ENCODE measurements at places on chromosomes 6 and 20. TPM values are rescaled to one million over a fixed set of nuclear protein-coding genes. Genes with fewer than 3 reads are reported as not detected.
A peak's percentile ranks its signal among the peaks of the same experiment; 100 is the strongest.

The MYBL2 gene
- 1.0 TPM for total RNA-seq

- DNase-seq = peak; percentile 19
Measured at GRCh38 chr6:36597775-36598174, 3.6 kb downstream of the SRSF3 start.

The GNRH2 gene
- total RNA-seq = not detected

GRCh38 chr6:14903176-14904038, 342.5 kb upstream of the JARID2 start:
- DNase-seq = no peak

- no peak for DNase-seq
Measured at GRCh38 chr6:39225543-39225942, 3.7 kb downstream of the KCNK5 start.

The TNNC2 gene
- total RNA-seq = 0.61 TPM

DNA sequence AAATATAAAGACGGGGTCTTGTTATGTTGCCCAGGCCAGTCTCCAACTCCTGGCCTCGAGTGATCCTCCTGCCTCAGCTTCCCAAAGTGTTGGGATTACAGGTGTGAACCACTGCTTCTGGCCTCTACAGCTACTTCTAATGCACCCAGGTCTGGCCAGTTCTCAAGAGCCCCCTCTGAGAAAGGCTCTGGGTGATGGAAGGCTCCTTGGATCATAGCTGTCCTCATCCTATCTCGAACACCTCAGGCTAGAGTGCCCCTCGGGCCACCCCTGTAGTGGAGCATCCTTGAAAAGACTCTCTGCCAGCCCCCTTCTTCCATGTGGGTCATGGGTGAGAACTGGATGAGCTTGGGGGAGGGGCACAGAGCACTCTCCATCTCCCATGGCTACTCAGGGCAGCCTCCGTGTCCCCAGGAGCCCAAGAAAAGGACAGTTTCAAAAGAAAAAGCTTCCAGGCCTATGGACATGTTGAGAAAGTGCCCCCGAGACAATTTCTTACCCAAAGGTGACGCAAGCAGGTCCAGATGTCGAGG, 714 bp upstream of the MYLK2 start:
- DNase-seq = peak; percentile 11

The HTR1B gene
- 0.84 TPM for total RNA-seq

- no peak for DNase-seq
Measured at GRCh38 chr6:140979642-140980091, 1153.1 kb upstream of the GJE1 start.

GRCh38 chr6:72218125-72218524, 331.8 kb downstream of the RIMS1 start:
- DNase-seq = no peak

- DNase-seq = no peak
Measured at GRCh38 chr20:54013471-54013870, 56.9 kb downstream of the BCAS1 start.

DNA sequence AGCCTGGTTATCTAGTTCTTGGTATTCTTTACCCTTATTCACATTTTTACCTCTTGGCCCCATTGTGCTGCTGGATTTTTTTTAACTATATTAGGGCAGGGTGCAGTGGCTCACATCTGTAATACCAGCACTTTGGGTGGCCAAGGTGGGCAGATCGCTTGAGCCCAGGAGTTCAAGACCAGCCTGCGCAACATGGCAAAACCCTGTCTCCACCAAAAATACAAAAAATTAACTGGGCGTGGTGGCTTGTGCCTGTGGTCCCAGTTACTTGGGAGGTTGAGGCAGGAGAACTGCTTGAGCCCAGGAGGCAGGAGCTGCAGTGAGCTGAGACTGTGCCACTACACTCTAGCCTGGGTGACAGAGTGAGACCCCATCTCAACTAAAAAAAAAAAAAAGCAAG, 12.2 kb upstream of the TAF8 start:
- DNase-seq = no peak

GRCh38 chr6:107248147-107248546, 132.8 kb upstream of the BEND3 start:
- DNase-seq = no peak

DNA sequence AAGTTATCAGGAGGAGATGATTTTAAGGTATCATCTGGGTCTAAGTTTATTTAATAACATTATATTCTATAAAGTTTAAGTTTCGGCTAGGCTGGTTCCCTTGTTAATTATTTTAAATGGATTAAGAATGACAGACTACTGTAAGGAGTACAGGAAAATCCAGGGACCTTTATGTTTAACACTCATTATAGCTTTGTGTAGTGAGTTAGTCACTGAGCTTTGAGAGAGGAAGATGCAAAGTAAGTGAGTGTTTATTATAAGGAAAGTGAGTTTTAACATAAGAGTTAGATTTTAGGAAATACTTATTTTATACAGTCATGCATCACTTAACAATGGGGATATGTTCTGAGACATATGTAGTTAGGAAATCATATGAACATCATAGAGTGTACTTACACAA, 485.5 kb downstream of the MMUT start:
- no peak for DNase-seq

The ALDH5A1 gene
- 15.5 TPM for total RNA-seq

The IL17F gene
- total RNA-seq = not detected

DNA sequence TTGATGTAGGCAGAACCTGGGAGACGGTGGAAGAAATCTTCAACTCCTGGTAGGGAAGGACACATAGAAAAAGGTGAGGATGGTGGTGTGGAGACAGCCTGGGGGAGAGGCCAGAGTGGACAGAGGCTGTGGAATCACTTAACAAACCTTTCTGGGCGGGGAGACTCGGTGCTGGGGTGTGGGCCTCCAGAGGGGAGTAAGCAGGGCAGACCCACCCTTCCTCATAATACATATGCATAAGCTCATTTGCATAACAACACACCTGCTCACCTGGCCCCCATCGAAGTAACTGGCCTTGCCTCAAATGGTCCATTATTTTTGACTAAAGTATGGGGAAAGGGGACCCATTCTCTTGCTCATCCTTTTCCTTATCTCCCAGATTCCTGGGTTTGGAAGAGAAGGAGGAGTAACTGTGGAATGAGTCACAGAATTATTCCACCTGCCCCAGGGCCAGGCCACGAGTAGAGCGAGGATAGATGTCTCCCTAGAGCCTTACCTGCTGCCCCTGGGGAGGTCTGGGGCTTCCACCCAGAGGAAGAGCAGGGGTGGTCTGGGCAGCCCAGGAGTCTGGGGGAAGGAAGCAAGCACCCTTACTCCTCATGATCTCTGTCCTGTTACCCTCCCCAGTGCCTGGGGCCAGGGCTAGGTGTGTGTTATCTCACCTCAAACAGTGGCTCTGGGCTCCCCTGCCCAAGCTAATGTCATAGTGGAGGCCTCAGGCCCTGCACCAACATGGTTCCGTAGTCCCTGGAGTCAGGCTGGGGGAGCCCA, 10.7 kb upstream of the VEGFA start:
- DNase-seq = no peak

- DNase-seq = peak; percentile 86
Measured at GRCh38 chr6:79671600-79672266, 40.6 kb downstream of the SH3BGRL2 start.

GRCh38 chr6:140581601-140582000, 1207.2 kb upstream of the CITED2 start:
- no peak for DNase-seq

GRCh38 chr20:60306551-60306950, 348.3 kb downstream of the CDH26 start:
- no peak for DNase-seq

DNA sequence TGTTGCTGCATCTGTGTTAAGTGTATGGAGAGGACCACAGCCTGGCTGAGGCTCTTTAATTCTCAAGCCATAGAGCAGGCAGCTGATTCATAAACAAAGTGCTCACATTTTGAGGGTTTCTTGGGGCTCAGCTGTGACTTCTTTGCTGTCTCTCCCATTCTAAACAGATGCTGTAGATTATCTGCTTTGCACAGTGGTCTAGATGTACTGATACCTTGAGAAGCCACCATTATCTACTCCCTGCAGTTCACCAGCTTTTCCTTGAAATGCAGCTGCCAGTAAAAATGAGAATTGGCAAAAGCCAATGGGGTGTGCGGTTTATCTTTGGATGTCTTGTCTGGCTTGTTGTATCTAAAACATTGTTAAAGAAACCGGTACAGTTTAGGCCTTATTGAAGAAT, 5.2 kb upstream of the CNR1 start:
- no peak for DNase-seq

DNA sequence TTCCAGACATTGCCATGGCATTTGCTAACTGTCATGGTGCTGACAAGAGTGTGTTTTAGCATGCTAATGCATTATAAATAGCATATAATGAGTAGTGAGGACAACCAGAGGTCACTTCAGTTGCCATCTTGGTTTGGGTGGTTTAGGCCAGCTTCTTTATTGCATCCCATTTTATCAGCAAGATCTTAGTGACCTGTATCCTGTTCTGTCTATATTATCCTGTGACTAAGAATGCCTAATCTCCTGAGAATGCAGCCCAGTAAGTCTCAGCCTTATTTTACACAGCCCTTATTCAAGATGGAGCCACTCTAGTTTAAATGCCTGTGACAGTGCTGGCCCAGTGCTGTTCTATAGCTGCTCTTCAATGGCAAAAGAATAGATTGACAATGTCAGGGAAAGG, 781.0 kb upstream of the ADGRB3 start:
- DNase-seq = no peak

DNA sequence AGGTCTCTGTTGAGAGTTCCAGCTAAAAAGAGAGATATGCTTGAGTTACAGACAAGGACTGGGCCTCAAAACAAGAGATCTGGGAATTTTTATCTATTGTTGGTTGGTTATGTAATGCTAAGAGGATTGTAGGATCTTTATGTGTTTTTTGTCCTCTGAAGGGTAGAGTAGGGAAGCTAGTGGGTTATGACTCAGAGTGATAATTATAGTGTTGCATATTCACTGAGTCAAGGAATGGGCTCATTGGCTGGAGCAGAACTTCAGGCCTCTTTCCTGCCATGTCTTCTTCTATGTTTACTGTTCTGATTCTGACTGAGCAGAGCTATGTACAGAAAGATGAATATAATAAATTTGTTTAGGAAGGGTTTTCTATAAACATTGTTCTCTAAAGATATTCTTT, 66.1 kb upstream of the NOX3 start:
- DNase-seq = no peak

Data from upper lobe of right lung (tissue), 1 donor.